Hepatic stellate cell (primary cell): ENCODE measurements at places on chromosomes 6 and 20.
A peak's percentile ranks its signal among the peaks of the same experiment; 100 is the strongest.

- DNase-seq, result no peak
These were observed 547 bp upstream of the ESR1 start for GRCh38 chr6:151806757-151807512.

GRCh38 chr6:85068221-85068620, 303.8 kb upstream of the TBX18 start:
- DNase-seq, result no peak

DNA sequence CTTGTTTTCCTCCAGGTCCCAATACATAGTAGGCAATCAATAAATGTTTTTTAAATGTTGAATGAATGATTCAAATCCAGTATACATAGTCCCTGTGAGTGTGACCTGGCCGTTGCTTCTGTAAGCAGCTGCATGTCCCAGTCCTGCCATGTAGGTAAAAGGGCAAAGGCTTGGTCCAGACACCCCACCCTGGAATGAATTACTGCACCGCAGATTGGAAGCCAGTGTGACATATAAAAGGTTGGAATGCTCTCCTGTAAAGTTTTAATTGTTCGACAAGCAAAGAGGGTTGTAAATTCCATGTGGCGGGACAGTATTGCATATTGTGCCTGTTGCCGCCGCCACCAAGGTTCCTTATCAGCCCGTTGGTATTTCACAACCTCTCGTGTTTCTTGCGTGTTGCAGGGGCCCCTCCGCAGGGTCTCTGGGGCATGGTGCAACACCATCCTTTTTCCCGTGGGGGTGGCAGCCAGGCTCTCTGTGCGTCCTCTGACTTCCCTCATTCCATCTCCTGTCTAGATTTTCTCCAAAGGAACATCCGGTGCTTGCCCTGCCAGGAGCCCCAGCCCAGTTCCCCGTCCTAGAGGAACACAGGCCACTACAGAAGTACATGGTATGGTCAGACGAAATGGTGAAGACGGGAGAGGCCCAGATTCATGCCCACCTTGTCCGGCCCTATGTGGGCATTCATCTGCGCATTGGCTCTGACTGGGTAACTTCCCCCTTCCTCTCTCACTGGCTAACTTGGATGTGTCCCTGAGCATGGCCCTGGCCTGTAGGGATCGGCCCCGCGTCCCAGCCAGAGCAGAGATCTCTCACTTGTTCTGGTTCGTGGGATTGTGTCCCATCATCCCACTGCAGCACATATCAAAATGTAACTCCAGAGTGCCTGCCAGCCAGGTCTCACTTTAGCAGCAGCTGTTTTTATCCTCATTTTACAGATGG, 20.3 kb downstream of the POFUT1 start:
- DNase-seq, result no peak

DNA sequence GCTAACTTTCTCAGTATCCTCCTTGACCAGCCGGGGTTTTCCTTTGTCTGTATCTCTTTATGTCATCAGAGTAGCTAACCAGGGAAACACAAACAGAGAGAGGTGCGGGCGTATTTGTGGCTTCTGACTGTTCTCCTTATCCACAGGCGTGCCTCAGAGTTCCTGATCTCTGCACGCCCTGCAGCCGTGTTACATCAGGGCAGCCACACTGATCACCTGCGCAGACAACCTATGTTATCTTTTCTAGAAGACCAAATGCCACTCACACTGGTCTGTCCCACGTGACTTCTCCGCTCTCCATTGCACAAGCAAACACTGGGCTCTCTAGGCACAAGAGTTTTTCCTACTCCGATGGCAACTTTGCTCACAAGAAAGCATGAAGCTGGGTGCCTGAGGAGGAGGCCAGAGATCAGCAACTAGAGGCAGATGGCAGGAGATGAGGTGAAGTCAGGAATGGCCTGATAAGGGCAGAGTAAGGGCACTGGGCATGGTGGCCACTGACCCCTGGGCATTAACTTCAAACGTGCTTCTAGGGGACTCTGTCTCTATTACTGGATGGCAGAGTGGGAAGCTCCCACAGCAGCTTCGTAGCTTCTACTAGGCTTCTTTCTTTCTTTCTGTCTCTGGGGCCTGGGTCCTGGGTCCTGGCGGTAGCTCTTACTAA, 4.5 kb downstream of the PDE10A start:
- no peak for DNase-seq

DNA sequence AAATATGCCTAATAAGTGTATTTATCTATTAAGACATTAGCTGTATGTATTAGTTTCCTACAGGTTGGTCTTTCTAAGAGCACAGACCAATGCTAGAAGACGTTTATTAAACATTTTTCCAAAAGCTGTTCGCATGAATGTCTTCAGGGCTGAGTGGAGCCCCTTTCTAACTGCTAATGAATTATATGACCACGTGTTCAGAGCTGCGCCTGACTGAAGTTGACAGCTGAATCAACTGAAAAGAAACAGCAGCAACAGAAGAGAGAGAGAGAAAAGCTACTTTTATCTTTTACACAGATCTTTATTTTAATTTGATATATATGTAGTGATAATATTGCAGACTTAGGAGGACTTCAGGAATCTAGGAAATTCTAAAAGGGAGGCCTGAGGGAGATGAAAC, 75.2 kb upstream of the ARID1B start:
- no peak for DNase-seq

DNA sequence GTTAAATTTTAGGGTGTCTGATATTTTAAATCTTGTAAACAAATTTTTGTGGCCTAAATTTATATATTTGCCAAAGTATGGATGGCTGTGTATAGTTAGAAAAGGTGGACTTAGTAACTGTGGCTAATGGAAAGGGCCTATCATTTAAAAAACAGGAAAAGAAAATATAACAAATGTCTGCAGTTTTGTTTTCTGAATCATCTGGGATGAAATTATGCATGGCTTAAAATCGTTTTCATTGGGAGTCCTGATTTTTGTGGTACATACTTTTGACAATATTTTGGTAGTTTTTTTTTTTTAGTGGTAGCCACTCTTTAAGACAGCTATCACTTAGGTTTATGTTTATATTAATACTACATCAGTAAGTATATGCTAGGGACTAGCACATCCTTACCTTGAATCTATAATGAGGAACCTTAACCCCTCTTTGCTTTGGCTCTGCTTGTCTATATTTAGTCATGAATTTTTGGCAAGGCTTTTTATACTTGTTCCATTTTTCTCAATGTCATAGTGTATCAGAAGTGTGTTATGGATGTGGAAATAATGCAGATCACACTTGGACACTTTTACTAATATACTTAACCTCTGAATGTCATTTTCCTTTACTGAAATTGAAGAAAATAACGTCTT, 5.6 kb downstream of the ARID1B start:
- peak; percentile 26 for DNase-seq

GRCh38 chr20:45959956-45960630, 11.9 kb downstream of the ZNF335 start:
- no peak for DNase-seq

- DNase-seq, result no peak
These were observed 86.6 kb upstream of the QKI start for GRCh38 chr6:163327921-163328320.

DNA sequence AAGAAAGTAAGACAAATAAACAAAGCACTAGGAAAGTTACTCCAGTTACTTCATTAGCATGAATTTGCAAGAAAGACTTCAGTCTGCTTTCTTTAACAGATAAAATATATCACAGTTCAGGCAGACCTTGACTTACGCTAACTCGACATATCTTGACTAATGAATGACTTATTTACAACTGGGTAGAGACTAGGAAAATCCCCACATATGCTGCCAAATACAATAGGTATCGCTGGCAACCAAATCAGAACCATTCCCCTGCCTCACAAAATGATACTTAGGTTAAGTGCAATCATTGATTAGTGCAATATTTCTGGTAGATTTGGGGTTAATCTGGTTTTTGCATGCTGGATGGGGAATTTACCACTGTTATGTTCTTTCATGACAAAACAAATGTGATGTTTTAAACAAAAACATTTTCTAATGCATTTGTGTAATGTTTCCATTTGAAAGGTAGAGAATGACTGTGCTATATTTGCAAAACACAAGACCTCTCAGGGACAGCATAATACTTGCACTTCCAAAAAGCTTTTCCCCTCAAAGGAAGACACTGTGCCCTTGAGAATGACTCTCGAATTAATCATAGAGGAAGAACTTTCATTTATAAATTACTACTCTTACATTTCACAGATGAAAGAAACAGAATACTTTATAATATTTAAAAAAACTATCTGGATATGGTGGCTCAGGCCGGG, 101.6 kb downstream of the PRKN start:
- DNase-seq, result no peak

GRCh38 chr6:28158318-28158717, 16.6 kb downstream of the ZKSCAN8 start:
- DNase-seq, result no peak

DNA sequence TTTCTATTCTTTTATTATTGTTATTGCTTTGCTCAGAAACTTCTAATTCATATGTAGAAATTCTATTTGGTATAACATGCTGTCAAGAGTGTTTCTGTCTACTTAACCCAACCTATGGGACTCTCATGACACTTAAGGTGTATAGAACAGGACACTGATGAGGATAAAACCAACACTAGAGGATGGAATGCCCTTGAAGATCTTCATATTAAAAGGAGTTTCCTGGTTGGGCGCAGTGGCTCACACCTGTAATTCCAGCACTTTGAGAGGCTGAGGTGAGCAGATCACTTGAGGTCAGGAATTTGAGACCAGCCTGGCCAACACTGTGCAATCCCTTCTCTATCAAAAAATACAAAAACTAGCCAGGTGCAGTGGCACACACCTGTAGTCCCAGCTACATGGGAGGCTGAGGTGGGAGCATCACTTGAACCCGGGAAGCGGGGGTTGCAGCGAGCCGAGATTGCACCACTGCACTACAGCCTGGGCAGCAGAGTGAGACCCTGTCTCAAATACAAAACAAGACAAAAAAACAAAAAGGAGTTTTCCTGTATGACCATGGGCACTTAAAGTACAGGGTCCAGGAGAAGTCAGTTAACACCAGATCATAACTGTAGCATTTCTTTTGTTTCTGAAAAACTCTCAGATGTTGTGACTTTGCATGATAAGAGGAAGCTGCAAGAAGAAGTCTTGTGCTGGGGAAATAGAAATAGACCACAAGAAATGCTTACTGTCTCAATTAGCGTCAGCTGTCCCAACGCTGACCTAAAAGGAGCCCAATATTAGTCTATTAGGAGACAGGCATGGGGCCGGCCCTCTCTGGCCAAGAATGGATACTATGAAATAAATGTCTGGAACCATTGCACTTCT, 38.9 kb upstream of the CD2AP start:
- DNase-seq, result no peak

GRCh38 chr20:12575352-12576095, 433.2 kb upstream of the SPTLC3 start:
- no peak for DNase-seq

GRCh38 chr20:38897267-38897666, 28.9 kb upstream of the FAM83D start:
- no peak for DNase-seq

GRCh38 chr6:105921781-105922180, 164.4 kb upstream of the PRDM1 start:
- no peak for DNase-seq

DNA sequence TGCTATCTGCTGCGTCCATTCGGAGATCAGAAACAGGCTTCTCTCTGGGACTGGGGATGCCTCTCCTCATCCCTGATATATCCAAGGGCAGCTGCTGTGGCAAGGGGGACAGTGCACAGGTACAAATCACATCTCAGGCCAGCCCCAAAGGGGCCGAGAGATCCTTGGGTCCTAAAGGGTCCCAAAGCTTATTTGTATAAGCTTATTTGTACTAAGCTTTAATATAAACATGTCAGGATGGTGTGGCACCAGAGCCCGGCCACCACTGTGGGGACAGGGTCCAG, 45.3 kb downstream of the FGD2 start:
- DNase-seq, result no peak

GRCh38 chr6:163543321-163543720, 128.8 kb downstream of the QKI start:
- DNase-seq, result no peak

DNA sequence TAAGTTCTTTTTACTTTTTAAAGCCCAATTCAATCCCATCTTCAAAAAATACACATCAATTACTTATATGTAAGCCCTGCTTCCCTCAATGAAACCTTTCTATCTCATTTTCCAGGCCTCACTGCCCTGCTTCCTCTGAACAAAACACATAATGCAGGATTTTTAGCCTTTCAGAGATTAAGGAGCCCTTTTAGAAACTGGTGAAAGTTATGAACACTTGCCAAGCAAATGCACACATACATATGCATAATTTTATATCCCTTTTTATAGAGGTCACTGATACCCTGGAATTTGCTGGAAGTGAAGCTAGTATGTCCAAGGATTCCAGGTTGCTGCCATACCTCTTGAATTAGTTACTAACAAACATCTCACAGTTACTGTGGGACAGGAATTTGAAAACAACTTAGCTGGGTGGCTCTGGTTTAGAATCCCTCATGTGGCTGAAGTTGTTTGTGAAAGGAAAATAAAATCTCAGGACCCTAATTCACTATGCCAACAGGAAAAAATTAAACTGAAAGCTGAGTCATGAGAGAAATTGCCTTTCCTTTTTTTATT, 75.8 kb downstream of the UBE3D start:
- no peak for DNase-seq

DNA sequence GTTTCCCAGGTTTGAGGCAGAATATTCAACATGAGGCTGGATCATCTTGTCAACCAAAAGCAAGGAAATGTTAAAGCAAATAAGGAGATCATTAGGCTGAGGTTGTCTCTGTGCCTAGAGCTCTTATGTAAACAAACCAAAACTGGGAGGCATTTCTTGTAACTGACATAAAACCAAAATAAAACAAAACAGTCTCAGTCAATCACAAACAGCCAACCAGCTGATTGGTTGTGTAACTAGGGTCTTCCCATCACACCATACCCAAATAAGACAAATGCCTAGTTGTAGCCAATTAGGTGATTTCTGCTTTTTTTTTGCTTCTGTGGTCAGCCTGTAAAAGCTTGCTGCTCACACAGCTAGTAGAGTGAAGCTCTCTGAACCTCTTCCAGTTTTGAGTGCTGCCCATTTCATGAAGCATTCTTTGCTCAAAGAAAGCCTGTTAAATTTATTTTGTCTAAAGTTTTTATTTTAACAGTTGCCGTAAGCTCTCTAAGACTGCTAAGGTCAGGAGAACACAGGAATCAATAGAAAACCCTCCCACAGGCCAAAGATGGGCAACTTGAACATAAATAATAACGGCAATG, 8.9 kb upstream of the FITM2 start:
- no peak for DNase-seq

DNA sequence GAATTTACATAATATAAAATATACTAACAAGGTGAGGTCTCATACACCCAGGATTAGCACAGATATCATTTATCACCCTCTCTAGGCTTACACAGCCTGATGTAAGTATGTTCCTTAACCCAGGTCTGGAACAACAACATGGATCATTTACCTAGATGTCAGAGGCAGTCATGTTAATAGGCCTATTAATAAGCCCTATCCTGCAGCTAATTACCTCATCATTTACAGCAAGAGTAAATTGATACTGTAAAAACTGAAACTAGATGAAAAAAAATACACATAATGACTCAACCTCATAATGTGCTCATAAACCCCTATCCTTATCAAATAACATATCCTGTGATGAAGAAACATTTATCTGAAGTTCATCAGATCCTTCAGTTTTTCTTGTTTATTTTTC, 334.3 kb upstream of the MANEA start:
- DNase-seq, result no peak
